ENCODE measurements at places on chromosomes 16 and 17. TPM values are rescaled to one million over a fixed set of nuclear protein-coding genes. Genes with fewer than 3 reads are reported as not detected.
A peak's percentile ranks its signal among the peaks of the same experiment; 100 is the strongest.

DNA sequence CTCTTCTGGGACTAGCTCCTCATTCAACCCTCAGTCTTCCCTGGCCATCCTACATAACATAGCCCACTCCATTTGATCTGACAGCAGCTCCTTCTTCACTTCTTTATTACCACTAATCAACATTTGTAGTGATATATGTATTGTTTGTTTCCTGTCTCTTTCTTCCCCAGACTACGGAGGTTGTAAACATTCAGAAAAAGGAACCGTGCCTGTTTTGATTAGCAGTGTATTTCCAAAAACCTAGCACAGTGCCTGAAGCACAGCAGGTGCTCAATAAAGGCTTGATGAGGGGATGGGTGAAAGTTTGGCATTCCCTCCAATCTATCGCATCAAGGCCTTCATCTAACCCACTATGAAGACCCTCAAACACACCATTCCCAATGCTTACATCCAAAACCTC lies 150.8 kb downstream of the XYLT1 start:
- no peak for DNase-seq

DNA sequence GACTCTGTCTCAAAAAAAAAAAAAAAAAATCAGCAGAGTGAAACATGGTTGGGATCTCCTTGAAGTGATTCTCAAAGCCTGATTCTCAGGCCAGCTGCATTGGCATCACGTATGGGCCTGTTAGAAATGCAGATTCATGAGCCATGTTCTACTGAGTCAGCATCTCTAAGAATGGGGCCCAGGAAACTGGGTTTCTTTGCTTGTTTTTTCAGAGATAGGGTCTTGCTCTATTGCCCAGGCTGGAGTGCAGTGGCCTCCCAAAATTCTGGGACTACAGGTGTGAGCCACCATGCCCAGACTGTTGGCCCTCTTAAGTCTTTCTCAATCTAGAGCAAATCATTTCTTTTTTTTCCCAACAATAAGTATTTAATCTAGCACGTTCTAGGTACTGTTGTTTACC lies 47.7 kb downstream of the CDK12 start:
- no peak for DNase-seq

DNA sequence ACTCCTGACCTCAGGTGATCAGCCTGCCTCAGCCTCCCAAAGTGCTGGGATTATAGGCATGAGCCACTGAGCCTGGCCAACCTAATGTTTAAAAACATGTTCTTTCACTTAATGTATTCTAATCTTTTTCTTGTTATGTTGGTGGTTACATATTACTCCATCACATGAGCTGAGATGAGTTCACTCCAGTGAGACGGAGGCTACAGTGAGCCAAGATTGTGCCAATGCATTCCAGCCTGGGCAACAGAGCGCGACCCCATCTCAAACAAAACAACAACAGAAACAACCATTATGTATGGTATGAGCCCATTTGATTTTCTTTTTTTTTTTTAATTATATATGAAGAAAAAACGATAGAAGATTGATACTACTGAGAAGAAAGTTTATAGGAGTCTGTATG lies 39.6 kb downstream of the SLC39A11 start:
- no peak for DNase-seq

- DNase-seq = peak; percentile 44
Measured at GRCh38 chr17:74332763-74333283, 6.8 kb downstream of the KIF19 start.

GRCh38 chr16:63467513-63467912 lies 1431.3 kb upstream of the CDH8 start:
- DNase-seq = no peak

DNA sequence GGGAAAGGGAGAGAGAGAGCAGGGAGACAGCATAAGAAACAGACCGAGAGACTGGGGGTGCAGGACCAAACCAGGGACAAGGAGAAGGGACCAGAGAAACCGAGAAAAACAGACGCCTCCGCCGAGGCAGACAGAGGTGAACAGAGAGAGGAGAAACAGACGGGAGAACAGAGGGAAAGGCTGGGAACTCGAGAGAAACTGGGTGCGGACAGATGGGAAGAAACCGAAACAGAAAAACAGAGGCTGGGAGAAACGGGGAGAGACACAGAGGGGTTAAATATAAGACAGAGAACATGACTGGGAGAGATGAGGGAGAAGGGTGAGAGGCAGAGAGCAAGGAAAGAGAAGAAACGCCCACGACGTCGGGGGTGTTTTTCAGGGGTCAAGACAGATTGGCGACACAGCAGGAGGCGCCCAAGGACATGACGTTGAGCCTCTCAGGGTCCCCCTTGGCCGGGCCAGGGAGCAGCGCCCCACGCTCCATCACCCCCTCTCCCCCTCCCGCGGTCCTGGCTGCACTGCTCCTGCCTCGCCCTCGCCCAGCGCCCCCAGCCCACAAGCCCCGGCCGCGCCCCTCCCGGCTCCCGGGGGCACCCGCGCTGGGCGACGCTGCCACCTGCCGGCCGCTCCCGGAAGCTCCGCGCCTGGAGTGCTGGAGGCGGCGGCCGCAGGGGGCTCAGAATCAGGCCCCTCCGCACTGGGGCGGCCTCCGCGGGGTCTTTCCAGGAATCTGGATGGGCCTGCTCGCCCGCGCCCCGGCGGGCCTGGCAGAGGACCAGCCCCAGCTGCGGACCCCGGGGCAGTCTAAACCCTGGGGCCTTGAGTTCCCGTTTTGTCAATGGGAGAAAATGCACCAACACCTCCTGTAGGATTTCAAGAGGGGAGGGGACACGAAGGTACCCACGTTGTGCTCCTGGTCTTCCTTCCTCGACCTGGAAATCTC lies 1.3 kb upstream of the TMEM92 start:
- no peak for DNase-seq

- DNase-seq = no peak
Measured at GRCh38 chr16:78097548-78097947, 1.9 kb upstream of the WWOX start.

GRCh38 chr17:2521257-2521656 lies 9.6 kb upstream of the METTL16 start:
- DNase-seq = no peak

GRCh38 chr17:74860872-74861661 lies 1.4 kb upstream of the GRIN2C start:
- DNase-seq = no peak

Gene AANAT
- not detected for total RNA-seq

Gene HOXB13
- total RNA-seq = 39.4 TPM

Gene CPNE7
- total RNA-seq = 0.73 TPM

- DNase-seq = peak; percentile 52
Measured at GRCh38 chr16:47018223-47018891, 44.9 kb upstream of the DNAJA2 start.

Gene MRM3
- 11.4 TPM for total RNA-seq

Data from left colon (tissue), 2 donors.